Body of pancreas (tissue), 4 donors: ENCODE measurements at places on chromosomes 16 and 17. TPM values are rescaled to one million over a fixed set of nuclear protein-coding genes. Genes with fewer than 3 reads are reported as not detected.

Gene CUEDC1
- total RNA-seq: 35.8 TPM

Gene MYH8
- total RNA-seq: not detected

Gene TP53TG3D
- not detected for total RNA-seq

GRCh38 chr17:10622617-10623485 lies 34.3 kb downstream of the MYH3 start:
- DNase-seq: no peak
- no peak overlapping the region for H3K4me3 ChIP-seq
- H3K36me3 ChIP-seq: no peaks in the 10 kb centered on the region
- no peaks in the 10 kb centered on the region for H3K27me3 ChIP-seq

- no peak overlapping the region for H3K27ac ChIP-seq
- no peak overlapping the region for H3K4me3 ChIP-seq
- peaks cover 7% of the 10 kb centered on the region for H3K4me1 ChIP-seq
- no peaks in the 10 kb centered on the region for H3K27me3 ChIP-seq
These were observed 337.0 kb downstream of the HAPSTR1 start for GRCh38 chr16:9428355-9429005.

DNA sequence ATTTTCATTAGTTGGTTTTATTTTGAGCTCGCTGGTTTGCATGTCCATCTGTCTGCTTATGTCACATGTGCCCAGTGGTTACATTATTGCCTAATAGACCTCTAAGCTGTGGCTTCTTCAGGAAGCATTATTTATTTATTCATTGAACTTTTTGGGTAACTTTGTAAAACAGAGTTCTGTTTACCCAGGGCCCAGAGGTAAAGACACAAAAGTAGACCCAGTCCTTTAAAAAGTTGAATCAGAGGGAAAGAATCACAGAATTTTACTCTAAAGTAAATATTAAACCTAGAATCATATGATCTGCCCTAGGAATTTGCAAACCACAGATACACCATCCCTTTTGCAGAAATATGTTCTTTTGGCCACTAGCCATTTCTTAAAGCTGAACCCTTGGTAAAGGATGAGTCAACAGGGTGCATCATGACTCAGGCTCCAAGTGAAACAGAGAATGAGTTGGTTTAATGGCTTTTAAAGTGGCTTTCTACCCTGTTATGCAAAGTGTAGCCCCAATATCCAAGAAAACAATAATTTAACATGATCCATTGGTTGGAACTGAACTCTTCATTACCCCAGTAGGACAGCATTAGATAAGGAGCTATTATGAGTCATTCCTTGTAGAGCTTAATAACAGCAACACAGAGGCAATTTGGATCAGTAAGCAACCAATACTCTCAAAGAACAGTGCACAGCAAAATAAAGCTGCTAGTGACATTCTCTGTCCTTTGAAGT lies 236.3 kb downstream of the KCNJ2 start:
- H3K27ac ChIP-seq: no peak overlapping the region
- no peaks in the 10 kb centered on the region for H3K27me3 ChIP-seq
- H3K36me3 ChIP-seq: no peaks in the 10 kb centered on the region
- peak; percentile 21 for DNase-seq
- no peak overlapping the region for H3K4me3 ChIP-seq

DNA sequence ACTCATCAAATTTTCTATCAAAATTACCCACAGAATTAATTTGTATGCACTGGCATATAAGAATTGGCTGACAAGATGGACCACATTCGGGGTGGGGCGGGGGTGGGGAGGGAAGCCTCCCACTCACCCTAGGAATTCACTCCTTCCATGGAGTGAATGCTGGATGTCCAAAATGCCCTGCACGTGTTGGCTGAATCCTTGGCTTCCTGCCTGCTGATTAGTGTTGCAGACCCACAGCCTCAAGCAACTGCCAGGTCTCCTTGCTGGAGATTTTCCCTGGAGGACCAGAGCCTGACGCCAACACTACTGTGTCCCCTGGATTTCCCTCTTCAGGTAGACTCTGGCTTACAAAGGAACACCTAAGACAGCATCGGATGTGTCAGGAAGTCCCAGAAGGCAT lies 575.7 kb upstream of the CDH11 start:
- no peak overlapping the region for H3K27ac ChIP-seq
- no peaks in the 10 kb centered on the region for H3K27me3 ChIP-seq
- H3K4me3 ChIP-seq: no peak overlapping the region
